ENCODE measurements at places on chromosomes 13 and 19.

GRCh38 chr19:32063601-32064000 is 281.8 kb upstream of the ZNF507 start:
- DNase-seq: no peak

- no peak for DNase-seq
Observed at GRCh38 chr13:97369261-97369893, 64.6 kb upstream of the RAP2A start.

- DNase-seq: no peak
Observed at GRCh38 chr13:73288596-73288995, 229.8 kb downstream of the KLF5 start.

DNA sequence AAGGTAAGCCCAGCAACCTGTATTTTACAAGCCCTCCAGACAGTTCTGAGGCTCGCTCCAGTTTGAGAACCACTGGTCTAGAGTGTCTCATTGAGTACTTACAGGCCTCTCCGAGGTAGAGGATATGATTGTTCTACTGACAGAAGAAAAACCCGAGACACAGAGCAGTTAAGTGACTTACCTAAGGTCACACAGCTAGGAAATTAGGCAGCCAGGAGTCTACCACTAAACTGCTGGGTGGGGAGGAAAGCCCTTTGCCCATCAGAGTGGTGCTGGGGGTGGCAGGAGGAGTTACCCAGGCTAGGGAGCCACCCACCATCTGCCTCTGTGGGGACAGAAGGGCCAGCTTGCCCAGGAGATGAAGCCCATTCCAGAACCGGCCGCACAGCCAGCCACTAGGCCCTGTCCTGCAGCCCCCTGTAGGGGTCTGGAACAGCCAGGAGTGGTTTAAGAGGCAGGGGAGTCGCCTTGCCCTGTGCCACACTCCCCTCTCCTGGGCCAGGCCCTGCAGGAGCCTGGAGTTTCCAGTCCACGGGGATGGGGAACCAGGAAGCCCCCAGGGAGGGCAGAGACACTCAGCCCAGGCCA is 703 bp downstream of the RASGRP4 start:
- no peak for DNase-seq

GRCh38 chr19:39936622-39937021 is 2.2 kb upstream of the FCGBP start:
- no peak for DNase-seq

GRCh38 chr19:41521931-41522555 is 53.9 kb upstream of the CEACAM21 start:
- no peak for DNase-seq

DNA sequence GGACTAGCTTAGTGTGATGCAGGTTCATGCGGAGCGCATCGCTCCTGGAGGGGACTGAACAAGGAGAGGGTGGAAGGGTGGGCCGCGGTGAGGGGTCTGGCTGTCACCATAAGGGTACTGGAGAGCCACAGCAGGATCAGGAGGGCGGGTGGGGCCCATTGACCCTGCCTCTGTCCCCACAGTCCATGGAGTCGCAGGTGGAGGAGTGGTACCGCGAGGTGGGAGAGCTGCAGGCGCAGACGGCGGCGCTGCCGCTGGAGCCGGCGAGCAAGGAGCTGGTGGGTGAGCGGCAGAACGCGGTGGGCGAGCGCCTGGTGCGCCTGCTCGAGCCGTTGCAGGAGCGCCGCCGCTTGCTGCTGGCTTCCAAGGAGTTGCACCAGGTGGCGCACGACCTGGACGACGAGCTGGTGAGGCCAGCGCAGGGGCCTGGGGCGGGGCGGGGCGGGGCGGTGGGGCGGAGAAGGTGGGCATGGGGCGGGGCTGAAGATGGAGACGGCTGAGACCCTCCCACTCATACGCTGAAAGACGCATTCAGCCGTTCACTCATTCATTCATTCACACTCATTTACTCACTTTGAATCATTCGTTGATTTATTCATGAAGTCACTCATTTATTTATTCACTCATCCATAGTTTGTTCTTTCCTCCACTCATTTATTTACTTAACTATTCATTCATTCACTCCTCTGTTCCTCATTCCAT is 27.5 kb upstream of the SHKBP1 start:
- DNase-seq: no peak

- no peak for DNase-seq
Observed at GRCh38 chr19:30065680-30066606, 123.9 kb downstream of the URI1 start.

Data from smooth muscle cell of the brain vasculature (primary cell).